GM04504 (cell line): ENCODE measurements at places on chromosomes 2 and 18.

- DNase-seq: no peak
Measured at GRCh38 chr18:46920653-46921052, 3.3 kb downstream of the KATNAL2 start.

DNA sequence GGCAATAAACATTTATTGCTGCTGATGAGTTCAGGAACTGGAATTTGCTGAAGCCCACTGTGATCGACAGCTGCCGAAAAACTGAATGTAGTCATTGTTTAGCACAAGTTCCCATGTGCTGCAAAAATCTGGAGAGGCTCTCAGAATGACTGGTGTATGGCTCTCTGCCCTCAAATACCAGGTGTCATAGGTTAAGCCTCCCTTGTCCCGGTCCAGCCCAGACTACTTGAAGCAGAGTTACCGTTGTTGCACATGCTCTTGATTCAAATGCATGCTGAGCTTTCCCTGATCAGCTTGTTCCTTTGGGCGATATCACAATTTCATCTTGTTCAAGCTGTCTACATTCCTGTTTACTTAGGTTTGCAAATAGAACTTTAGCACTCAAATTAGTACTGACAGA is 625.2 kb downstream of the CPS1 start:
- no peak for DNase-seq

- DNase-seq: no peak
Measured at GRCh38 chr2:96396095-96396494, 60.5 kb downstream of the NCAPH start.

DNA sequence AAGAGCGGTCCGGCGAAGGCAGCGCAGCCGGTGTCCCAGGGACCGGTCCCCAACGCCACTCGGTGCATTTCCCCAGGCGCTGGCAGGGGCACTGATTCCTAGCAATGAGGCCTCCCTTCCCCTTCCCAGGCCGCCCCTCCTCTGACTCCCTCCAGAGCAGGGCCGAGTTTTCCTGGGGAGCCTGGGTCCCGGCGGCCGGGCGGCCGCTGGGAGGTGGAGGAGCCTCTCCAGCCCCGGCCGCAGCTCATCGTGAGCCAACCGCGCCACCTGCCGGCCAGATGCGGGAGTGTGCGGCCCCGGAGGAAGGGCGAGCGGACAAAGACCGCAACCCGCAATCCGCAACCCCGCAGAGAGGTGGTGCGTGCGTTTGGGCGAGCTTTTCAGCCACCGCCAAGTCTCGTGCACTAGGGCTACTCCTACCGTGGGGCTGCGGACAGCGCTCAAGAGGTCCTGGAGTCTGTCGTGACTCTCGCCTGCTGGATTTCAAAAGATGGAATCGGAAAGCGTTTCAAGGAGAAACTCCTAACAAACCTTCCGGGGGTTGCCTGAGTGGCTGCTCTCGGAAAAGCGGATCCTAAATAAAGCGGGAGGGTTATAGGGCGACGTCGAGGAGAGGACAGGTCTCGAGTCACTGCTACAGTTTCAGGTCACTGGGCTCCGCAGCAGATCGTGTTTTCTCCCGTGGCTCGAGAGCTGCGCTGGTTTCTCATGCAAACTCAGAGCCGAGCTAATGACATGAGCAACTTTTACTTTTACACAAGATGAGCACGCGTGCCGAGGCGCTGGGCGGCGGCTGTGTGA is 1.5 kb upstream of the EPHA4 start:
- DNase-seq: peak; percentile 52

DNA sequence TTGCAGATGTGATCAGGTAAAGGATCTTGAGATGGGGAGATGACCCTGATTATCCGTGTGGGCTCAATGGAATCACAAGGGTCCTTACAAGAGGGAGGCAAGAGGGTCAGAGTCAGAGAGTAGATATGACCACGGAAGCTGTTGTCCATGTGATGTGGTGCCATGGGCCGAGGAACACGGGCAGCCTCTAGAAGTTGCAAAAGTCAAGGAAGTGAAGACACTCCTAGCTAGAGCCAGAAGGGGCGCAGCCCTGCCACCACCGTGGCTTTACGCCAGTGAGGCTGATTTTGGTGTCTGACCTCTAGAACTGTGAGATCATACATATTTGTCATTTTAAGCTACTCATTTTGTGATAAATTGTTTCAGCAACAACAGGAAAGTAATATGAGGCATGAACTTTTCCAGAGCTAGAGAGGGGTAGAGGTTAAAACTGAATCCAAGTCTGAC is 114.4 kb downstream of the CAPN13 start:
- no peak for DNase-seq

- no peak for DNase-seq
Measured at GRCh38 chr2:181372646-181373040, 84.5 kb upstream of the ITGA4 start.

DNA sequence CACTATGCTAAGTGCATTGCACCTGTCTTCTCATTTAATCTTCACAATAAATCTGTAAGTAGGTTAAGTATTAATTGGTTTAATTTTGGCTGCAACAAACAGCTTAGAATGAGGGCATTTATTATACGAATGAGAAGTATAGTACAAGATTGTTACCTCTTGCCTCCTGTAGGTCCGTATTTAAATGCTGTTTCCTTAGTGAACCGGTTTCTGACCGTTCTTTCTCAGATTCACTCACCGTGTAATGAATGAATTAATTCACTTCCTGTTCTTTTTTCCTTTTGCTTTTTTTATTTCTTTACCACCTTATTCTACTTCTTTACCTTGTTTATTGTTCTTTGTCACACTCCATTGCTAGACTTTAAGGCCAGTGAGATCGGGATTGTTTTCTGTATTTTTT is 153.8 kb upstream of the RASGRP3 start:
- no peak for DNase-seq

GRCh38 chr18:250685-251084 is 17.2 kb downstream of the THOC1 start:
- DNase-seq: no peak

GRCh38 chr2:212154477-212154878 is 384.1 kb downstream of the ERBB4 start:
- no peak for DNase-seq

DNA sequence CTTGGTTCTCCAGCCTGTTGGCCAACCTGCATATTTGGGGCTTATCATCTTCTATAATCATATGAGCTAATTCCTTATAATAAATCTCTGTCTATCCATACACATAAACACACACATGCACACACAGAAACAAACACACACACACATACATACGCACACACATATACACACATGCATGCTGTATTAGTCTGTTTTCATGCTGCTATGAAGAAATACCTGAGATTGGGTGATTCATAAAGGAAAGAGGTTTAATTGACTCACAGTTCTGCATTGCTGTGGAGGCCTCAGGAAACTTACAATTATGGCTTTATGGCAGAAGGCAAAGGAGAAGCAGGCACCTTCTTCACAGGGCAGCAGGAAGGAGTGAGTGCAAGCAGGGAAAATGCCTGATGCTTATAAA is 707.4 kb upstream of the CDH2 start:
- no peak for DNase-seq

GRCh38 chr2:65320042-65320725 is 92.6 kb downstream of the ACTR2 start:
- peak; percentile 75 for DNase-seq

- no peak for DNase-seq
Measured at GRCh38 chr2:88235987-88236386, 65.8 kb downstream of the THNSL2 start.

DNA sequence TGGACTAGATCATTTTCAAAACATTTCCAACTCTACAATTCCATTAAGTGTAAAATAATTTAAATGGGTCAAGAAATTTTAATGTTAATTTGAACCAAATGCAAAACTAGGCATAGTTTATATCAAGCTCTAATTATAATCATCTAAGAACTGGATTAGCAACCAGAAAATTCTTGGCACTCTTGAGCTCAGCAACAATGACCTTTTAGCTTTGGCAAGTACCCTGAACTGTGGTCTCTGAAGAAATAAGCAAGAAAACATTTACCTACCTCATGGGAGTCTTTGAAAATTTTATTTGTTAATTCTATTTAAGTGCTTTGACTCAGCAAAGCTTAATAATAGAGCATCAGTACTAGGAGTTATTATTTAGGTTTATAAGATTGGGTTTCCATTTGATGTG is 313.2 kb downstream of the SATB2 start:
- DNase-seq: no peak

DNA sequence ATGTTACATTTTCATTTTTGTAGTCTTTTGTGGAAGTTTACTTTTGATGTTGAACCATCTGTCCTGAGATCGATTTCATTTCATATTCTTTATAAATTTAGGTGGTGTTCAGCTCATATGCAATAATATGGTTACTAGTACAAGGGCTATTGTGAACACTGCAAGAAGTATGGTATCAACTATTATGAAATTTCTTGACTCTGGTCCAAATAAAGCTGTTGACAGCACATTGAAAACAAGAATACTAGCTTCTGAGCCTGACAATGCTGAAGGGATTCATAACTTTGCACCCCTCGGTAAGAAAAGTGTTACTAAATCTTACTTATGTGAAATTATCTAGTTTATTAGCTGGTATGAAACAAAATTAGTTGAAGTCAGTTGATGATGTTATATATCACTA is 124.9 kb upstream of the TTC27 start:
- DNase-seq: no peak

- DNase-seq: no peak
Measured at GRCh38 chr2:191299010-191299409, 53.8 kb downstream of the MYO1B start.

GRCh38 chr2:129803032-129803431 is 176.4 kb upstream of the RAB6C start:
- DNase-seq: no peak

DNA sequence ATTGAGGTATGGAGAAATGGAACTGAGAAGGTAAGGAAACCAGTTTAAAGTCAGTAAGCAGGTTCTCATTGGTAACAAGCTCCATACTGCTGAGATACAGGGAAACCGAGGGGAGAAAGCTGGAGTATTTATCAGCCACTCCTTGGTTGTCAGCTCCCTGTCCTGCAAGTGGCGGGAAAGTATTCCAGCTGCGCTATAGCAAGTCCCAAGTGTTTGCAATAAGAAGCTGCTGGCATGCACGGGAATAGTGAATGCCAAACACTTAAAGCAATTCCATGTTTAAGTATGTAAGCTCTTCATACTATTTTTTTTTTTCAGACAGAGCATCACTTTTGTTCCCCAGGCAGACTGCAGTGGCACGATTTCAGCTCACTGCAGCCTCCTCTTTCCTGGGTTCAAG is 1601.1 kb downstream of the SUCLG1 start:
- DNase-seq: no peak

- no peak for DNase-seq
Measured at GRCh38 chr2:238785528-238785860, 62.4 kb upstream of the TWIST2 start.

- no peak for DNase-seq
Measured at GRCh38 chr18:8513249-8513648, 96.0 kb upstream of the RAB12 start.

- no peak for DNase-seq
Measured at GRCh38 chr2:31227110-31227509, 6.8 kb upstream of the EHD3 start.

DNA sequence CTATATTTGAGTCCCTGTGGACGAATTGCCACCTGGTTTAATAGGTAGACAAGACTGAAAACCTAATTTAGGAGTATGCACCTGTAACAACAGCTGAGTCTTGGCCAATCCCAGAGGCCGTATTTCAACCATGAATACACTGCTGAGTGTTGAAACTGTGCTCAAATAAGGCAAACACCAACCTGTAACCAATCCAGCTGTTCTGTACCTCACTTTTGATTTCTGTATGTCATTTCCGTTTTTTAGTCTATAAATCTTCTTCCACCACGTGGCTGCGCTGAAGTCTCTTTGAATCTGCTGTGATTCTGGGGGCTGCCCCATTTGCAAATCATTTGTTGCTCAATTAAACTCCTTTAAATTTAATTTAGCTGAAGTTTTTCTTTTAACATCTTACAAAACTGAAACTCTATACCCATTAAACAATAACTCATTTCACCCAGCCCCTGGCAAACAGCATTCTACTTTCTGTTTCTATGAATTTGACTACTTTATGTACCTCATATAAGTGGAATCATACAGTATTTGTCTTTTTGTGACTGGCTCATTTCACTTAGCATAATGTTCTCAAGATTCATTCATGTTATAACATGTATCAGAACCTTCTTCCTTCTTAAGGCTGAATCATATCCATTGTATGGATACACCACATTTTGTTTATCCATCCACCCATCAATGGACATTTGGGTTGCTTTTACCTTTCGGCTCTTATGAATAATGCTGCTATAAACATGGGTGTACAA is 7.5 kb upstream of the YPEL5 start:
- no peak for DNase-seq

GRCh38 chr2:239461291-239462190 is 60.7 kb upstream of the HDAC4 start:
- DNase-seq: no peak

DNA sequence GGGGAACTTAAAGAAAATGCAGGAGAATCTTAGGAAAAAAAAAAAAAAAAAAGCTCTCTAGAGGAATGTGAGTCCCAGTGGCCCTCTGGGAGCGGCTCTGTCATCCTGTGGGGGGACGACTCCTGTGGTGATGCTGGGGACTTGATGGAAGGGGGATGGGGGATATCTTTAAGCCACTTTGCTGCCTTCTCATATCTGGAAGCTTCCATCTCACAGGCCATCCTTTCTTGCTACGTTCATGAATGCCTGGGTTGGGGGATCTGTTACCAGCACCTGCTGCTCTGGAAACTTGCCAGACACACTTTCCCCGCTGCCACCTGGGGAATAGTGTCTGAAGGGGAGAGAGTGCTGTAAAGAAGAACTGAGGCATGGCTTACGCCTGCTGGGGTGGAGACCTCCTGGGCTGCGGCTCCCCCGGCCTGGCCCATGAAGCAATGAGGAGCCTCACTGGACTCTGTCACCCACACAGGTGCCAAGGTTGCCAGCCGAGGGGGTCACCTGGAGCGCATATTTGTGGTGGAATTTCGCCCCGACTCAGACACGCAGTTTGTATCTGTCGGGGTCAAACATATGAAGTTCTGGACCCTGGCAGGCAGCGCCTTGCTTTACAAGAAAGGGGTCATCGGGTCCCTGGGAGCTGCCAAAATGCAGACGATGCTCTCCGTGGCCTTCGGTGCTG is 92.8 kb downstream of the RTN4 start:
- no peak for DNase-seq

- DNase-seq: no peak
Measured at GRCh38 chr2:46347648-46348280, 50.6 kb downstream of the EPAS1 start.

- no peak for DNase-seq
Measured at GRCh38 chr2:79026061-79026460, 559 bp downstream of the REG3G start.

GRCh38 chr2:80244905-80245584 is 59.5 kb downstream of the LRRTM1 start:
- no peak for DNase-seq
